Left ventricle myocardium superior (tissue), 1 donor: ENCODE measurements at places on chromosomes 16 and 17. TPM values are rescaled to one million over a fixed set of nuclear protein-coding genes. Genes with fewer than 3 reads are reported as not detected.

The GDPD3 gene
- 2.0 TPM for total RNA-seq

The SCIMP gene
- total RNA-seq, result 1.2 TPM

The TMC8 gene
- 1.5 TPM for total RNA-seq

The KCNJ16 gene
- total RNA-seq, result not detected

The ASPHD1 gene
- 0.37 TPM for total RNA-seq

The TP53TG3F gene
- not detected for total RNA-seq

The SNAI3 gene
- 3.8 TPM for total RNA-seq

The C16orf46 gene
- 0.69 TPM for total RNA-seq

- DNase-seq, result no peak
Measured at GRCh38 chr16:26667307-26667706, 399.4 kb upstream of the C16orf82 start.

DNA sequence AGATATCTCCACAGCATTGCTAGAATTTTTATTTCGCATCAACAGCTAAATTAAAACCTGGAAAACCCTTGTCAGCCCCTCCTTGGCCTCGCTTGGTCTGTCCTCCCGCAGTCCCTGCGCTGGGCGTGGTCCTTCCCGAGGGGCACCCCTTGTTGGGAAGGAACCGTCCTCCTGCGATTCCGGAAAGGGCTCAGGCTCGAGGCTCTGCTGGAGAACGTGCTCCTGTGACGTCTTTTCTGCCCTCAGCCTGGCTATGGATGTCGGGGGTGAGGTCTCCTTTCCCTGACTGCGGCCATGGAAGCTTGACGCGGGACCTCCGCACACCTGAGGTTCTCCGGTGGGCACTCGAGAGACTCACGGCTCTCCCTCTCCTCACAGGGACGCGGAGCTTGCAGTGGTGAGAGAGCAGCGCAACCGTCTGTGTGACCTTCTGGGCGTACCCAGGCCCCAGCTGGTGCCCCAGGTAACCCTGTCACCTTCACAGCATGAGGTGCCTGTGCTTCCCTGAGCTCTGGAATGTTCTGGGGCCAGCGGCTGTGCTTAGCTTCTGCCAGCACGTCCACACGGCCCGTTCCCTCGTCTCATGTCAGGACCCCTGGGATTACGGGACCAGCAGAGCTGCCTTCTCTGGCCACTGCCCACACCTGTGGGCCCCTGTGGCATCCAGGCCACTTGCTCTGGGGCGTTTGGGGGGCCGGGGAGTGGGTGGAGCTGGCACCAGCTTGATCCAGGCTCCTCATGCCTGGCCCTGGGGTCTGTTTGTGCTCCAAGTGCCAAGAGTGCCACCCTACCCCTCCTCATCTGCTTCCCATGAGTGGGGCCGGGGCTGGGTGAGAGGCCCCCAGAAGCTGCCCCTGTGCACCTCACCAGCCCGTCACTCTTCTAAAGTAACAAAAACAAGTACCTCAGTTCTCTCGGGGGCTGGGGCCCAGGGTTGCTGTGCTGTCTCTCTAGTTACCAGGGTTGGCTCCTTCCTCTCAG lies 101.5 kb upstream of the ZNF750 start:
- no peak for DNase-seq

DNA sequence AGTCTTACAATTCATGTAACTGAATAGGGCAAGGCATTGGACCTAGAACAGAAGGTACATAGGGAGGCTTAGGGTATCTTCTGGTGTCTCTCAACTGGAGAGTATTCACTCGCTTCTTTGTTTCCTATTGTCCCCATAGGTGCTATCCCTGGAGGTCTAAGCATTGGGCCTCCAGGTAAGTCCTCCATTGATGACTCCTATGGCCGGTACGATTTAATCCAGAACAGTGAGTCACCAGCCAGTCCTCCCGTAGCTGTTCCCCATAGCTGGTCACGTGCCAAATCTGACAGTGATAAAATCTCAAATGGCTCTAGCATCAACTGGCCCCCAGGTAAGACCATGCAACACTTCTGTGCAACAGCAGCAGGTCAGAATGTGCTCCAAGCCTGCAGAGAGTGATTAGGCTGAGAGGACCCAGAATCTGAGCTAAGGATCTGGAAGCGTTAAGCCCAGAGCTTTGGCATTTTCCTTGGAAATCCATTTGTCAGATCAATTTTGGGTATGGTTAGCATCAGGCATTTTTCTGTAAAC lies 35.7 kb downstream of the TMC6 start:
- DNase-seq, result no peak

GRCh38 chr16:52817696-52818095 lies 235.0 kb downstream of the CHD9NB start:
- no peak for DNase-seq

DNA sequence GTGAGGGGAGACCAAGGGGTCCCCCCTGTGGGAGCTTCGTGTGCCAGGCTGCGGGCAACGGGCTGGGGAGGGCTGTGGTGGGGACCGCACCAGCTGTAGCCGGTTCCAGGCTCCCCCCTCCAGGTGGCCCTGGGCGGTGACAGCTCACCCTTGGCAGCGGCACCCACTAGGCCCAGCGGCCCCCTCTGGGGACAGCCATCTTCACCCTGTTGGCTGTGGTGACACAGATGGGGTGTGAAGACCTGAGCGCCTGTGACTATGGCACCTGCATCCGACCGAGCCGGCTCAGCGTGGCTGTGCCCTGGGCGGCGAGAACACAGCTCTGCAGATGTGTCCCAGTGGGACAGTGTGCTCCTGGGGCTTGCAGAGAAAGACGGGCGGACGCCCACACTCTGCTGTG lies 1.1 kb upstream of the C1QTNF8 start:
- no peak for DNase-seq

GRCh38 chr16:85232369-85233142 lies 120.3 kb upstream of the CIBAR2 start:
- no peak for DNase-seq

DNA sequence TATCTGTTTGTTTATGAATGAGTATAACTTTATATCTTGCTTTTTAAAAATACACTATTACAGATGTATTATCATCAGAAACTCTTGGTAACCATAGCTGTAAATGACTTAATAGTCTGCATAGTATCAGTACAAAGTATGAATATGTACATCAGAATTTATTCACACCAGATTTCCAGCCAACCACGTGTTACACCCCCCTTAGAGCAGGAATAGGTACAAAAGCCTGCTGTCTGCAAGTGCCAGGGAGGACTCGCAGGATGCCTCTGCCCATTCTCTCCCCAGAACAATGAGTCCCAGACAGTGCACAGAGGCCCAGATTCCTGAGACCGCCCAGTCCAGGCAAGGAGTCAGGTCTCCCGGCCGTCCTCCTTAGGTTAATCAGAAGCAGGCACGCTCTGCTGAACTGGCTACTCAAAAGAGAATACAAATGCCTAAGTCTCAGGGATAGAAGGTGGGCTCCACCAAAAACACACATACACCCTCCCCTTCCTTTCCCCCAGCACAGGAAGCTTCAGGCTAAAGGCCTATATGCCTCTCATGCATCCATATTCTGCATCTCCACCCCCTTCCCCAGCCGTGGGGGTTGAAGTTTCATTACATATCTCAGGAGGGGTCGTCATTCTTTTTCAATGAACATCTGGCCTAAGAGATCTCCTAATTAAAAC lies 159.1 kb upstream of the CDH11 start:
- no peak for DNase-seq

GRCh38 chr16:66480265-66481080 lies 53.4 kb downstream of the BEAN1 start:
- peak; percentile 36 for DNase-seq

DNA sequence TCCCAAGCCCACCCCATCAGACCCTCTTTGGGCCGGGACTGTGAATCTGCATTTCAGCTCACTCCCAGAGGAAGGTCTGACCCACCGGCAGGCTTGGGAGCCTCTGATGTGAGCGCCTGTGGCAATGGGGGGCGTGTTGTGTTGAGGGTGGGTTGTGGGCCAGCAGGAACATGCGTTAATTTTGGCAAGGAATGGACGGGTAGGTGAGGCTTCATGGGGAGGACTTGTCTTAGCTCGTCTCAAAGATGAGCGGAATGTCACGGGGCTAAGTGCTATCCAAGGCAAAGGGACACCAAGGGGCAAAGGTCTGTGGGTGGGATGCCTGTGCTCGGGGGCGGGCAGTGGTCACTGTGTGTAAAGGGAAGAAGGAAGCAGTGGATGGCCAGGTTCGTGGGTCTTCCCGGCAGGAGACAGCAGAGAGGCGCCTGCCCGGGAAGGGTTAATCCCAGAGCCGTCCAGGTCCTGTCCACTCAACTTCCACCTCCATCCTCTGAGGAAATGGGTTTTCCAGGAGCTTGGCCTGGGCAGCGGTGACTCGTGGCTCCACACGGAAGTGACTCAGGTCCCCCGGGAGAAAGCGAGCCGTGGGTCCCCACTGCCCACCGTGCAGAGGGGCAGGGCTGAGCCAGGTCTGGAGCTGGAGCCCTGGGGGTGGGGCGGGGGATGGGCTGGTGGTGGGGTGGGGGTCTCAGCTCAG lies 17.4 kb downstream of the ADGRG1 start:
- peak; percentile 70 for DNase-seq

- no peak for DNase-seq
Measured at GRCh38 chr16:89600427-89600826, 13.0 kb upstream of the DPEP1 start.

- no peak for DNase-seq
Measured at GRCh38 chr16:73013974-73014373, 34.0 kb downstream of the ZFHX3 start.

DNA sequence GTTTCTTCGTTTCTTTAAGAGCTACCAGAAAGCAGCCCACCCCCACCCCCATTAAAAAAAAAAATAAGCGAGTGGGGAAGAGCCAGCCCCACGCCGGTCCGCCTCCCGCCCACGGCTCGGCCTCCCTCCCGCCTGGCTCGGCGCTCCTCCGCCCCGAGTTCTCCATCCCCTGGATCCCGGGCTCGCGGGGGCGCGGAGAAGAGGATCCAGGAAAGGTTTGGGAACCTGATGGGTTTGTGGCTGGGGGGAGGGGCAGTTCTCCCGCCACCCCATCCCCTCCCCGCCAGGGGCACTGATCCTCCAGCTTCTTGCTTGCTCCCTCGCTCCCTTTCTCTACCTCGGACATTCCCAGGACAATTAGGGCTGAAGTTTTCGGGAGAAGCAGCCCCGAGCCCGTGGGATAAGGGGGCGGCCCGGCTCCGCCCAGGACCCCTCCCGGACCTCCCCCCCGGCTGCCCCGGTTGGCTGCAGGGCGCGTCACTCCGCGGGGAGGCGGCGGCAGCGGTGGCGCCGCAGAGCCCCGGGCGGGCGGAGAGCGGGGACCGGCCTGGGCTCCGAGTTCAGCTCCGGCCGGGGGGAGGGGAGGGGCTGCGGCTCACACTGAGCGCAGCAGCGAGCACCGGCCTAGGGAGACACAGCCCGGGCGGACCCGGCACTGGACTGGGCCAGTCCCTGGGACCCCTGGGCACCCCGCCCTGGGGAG lies 1.0 kb upstream of the SALL1 start:
- peak; percentile 54 for DNase-seq

GRCh38 chr16:82867485-82867884 lies 240.7 kb downstream of the CDH13 start:
- no peak for DNase-seq

DNA sequence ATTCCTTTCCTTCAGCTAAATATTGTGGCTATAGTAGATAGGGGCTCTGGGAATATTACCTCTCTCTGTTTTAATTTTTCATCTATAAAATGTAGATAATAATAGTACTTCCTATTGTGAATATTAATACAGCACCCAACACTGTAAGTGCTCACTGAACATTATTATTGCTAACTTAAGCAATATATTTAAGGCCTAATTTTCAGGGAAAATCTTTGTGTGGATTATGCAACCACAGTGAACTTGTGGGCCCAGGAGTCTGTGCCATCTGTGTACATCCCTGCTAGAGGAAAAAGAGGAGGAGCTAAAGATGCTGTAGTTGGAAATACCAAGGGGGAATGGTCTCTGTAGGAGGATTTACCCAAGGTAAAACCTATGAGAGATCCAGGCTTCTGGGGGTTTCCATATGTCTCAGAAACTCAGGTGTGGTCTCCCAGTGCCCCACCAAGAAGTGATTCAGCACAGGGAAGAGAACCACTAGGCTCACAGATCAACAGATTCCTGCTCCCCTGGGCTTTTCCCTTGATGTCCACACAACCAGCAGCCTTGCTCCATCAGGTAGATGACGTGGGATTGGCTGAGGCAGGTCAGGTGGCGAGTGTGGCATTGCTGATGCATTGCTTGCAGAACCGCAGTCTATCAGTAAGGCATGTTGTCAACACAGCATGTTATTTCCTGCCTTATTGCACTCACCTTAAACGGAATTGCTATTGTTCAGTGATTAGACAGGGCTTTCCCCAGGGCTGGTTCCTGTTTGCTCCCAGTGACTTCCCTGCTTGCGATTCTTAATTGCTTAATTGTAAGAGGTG lies 1.6 kb upstream of the N4BP1 start:
- no peak for DNase-seq

- no peak for DNase-seq
Measured at GRCh38 chr17:1872254-1872653, 42.4 kb downstream of the RPA1 start.

GRCh38 chr17:4980644-4981216 lies 6.7 kb downstream of the CAMTA2 start:
- no peak for DNase-seq

- no peak for DNase-seq
Measured at GRCh38 chr17:11221196-11221595, 19.8 kb upstream of the SHISA6 start.

DNA sequence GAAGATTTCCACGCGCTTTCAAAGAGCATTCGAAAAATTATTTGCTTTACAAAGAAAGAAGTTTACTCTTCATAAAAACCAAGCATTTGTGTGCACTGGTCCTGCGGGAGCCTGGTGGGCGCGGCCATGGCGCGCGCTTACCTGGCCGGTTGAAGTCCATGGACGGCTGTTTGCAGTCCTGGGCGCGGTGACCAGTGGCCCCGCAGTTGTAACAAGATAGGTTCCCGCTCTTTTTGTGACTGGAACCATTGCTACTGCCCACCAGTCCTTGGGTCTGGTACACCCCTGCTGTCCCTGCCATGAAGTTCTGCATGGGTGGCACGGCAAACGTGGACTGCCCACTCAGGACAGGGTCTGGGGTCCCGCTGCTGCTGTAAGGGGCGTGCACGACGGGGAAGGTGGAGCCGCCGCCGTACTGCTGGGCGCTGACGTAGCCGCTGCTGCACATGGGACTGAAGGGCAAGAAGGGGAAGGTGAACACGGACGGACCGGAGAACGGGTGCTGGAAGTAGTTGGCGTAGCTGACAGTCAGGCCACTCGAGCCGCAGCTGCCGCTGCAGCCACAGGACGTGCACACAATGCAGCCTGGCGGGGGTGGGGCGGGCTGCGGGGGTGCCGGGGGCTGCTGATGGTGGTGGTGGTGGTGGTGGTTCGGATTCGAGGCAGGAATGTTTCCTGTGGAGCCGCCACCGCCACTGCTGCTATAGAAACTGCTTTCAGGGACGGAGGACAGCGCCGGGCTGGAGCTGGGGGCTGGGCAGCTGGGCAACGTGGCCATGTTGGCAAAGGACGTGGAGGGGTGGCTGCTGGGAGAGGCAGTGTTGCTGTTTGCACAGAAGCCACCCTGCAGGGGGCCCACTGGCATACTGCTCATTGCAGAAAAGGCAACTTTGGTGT lies 19.5 kb downstream of the MAP1LC3B start:
- DNase-seq, result no peak

GRCh38 chr17:75720656-75721462 lies at the start of gene ITGB4:
Gene ITGB4 (plus strand): TSS chr17:75721459. CDS start chr17:75724704, 3,245 bp downstream.
- DNase-seq, result peak; percentile 63

DNA sequence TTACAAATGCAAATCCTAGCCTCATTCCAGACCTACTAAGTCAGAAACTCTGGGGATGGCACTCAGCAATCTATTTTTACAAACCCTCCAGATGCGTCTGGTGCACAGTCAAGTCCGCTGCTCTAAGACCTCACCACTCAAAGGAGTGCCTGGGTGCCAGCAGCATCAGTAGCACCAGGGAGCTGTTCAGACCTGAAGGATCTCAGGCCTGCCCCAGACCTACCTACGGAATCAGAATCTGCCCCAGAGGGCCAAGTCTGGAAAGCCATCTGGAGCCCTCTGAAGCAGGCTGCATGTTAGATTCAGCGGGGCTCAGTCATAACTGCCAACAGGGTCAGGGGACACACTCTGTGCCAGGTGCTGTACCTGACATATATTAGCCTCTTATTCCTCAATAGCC lies 17.6 kb downstream of the MEOX1 start:
- DNase-seq, result no peak
